ENCODE measurements at places on chromosomes 2 and 18.

DNA sequence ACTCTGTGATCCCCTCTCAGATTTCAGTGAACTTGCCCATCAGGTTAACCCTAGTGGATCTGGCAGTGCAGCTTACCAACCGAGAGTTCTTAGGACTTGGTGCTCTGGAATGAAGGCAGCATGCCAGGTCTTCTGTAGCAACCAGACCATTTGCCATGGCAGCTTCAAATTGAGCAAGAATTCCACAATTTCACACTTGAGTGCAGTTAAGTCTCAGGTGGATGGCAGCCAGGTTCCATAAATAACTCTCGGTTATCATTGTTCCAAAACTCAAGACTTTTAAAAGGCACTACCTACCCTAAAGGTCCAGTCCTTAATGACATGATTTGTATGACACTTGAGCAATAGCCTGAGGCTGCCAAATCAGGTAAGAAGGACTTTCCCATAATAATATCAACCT, 48.1 kb downstream of the GALNT3 start:
- DNase-seq = peak; percentile 34

GRCh38 chr18:57432751-57433400, 2.3 kb upstream of the ONECUT2 start:
- no peak for DNase-seq

DNA sequence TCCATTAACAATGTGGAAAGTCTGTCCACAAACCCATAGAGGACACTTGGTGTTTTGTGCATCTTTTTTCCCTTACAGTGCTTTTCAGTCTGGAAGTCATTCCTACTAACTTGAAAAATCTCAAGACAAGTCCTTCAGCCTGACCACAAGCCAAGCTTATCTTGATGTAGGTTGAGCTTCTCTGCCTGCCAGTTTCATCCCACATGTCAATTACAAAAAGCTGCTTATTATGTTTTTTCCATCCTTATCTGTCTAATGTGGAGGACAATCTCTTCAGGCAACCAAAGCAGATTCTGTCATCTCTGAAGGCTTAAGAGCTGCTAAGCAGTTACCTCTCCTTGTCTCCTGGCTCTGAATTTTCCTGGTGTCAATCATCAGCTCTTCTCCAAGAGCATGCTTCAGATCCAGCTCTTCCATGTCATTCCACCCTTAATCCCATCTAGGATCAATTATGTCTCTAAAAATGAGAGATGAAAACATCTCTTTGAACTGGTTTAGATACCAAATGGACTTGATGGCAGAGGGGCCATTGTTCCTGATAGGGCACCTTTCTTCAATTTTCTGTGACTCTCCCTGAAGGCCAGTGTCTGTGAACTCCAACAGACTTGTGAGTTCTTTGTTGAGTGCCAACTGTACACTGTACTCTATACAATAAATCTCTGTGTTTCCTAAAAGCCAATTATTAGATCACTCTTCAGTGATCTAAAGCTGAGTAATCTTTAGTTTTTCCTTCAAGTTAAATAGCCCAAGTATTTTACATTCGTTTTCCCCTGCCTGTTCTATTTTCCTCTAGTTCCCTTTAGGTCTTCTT, 208.6 kb downstream of the RBM43 start:
- peak; percentile 27 for DNase-seq

DNA sequence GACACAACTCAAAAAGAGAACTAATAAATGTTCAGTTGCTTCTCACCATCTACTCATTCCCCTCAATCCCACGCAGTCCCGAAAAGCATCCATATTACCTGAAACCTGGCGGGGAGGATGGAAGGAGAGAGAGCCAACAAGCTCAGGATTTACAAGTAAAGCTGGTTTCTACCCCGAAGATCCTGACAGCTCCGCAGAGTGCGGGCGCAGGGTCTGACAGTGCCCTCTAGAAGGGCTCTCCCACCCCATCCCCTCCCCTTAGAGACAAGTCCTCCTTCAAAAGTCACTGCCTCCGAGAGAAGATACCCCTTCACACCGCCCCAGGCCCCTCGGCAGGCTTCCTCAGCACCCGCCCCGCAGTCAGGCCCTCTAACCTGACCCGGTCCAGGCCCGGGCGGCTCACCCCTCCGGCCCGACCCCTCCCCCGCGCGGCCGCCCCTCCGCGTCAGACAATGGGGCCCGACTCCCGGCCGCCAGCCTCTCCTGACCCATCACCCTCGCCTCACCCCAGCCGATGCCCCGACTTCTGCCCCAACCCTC, 550 bp downstream of the RAB1A start:
- no peak for DNase-seq

Measured in foreskin fibroblast (primary cell).